ENCODE measurements at places on chromosomes 1 and 21.

DNA sequence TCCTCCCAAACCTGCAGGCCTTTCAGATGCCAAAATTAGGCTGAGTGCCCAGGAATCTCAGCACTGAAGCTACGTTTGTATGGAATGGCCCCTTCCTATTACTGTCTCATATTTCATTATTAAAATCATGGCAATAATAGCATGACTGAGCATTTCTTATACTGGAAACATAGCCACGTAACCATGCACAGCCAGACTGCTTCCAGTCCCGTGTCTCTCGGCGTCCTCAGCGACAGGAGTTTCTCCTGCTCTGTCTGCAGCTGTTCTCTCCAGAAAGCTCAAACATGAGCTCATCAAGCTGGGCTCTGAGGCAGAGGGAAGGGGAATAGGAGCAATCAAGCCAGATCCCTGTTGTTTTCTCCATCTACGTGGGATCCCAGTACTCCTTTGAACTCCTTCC lies 104.0 kb downstream of the CDC7 start:
- no peak for DNase-seq

DNA sequence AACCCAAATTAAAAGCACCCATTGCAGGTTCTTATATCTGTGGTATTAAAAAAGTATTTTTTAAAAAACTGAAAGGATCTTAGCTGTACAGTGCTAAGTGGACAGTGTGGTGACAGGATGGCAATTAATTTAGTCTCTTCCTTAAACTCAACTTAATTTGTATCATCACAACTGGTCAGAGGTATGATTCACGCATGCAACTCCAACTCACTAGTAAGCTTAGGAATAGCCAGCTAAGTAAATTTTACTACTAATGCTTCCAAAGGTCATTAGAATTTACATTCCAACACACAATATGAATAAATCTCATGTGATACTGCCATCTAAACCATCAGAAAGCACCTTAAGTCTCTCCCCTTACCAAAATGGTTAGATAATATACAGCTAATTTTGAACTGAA lies 35.4 kb downstream of the ENAH start:
- no peak for DNase-seq

- peak; percentile 78 for DNase-seq
These were observed 102.0 kb downstream of the BEND5 start for GRCh38 chr1:48674641-48675040.

GRCh38 chr1:182198006-182198605 lies 136.6 kb upstream of the ZNF648 start:
- DNase-seq: no peak

- DNase-seq: no peak
These were observed 3.3 kb downstream of the VWA1 start for GRCh38 chr1:1438531-1439381.

DNA sequence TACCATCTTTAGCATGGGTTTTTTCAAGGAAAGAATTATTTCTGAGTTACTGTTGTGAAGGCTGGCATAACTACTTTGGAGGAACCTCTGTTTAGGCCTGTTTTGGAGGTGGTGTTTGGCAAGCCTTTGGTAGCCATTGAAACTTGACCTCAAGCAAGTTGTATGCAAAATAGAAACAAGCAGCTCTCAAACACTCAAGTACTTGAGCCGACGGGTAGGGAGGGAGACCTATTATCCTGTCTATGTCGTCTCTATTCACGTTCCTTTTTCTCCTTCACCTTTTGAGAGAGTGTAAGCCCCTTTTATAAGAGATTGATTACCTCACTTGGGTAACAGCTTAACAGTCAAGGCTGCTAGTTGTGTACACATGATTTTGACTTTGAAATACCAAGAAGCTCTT lies 878.3 kb upstream of the CXADR start:
- no peak for DNase-seq

GRCh38 chr1:27509127-27510080 lies 19.4 kb upstream of the WASF2 start:
- DNase-seq: no peak

DNA sequence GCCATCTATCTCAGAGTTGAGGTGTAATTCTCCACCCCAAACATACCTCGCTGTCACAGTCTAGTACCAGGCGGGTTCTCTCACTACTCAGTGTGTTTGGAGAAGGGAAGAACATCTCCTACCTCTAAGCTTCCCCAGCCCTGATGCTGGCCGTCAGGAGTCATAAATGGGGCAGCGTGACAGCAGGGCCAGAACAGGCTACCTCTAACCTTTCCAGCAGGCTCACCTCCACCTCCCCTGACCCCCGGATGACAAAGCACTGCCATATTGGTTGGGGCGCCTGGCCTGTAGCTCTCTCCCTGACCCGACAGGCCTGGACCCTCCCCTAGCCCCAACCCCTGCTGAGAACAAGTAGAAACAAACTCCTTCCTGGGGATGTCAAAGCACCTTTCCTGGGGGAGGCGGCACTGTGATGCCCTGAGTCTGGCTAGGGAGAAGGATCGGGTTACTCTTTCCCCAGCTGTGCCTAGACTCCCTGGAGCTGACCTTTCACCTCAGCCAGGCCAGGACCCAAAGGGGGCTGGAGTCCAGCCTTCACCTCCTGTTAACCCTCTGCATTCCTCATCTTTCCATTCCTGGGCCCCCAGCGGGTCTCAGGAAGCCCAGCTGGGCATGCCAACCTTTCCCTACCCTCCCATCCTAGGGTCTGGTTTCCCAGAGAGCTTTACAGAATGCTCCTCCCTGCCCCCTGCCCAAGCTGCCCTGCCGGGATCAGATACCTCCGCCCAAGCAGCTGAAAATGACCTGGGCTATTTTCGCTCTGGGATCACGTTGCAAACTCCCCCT lies 34.2 kb downstream of the AHDC1 start:
- no peak for DNase-seq

DNA sequence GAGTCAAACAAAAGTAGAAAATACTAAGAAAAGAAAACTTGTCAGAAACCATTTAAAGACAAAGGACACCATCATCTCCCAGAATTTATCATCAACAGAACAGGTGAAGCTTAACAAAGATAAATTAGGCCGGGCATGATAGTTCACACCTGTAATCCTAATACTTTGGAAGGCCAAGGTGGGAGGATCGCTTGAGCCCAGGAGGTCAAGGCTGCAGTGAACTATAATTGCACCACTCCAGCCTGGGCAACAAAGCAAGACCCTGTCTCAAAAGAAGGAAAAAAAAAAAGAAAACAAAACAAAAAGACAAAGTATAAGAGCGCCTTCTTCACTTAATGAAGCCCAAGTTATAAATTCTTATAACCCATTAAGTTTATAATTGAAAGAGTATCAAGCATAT lies 25.6 kb downstream of the RERE start:
- no peak for DNase-seq

DNA sequence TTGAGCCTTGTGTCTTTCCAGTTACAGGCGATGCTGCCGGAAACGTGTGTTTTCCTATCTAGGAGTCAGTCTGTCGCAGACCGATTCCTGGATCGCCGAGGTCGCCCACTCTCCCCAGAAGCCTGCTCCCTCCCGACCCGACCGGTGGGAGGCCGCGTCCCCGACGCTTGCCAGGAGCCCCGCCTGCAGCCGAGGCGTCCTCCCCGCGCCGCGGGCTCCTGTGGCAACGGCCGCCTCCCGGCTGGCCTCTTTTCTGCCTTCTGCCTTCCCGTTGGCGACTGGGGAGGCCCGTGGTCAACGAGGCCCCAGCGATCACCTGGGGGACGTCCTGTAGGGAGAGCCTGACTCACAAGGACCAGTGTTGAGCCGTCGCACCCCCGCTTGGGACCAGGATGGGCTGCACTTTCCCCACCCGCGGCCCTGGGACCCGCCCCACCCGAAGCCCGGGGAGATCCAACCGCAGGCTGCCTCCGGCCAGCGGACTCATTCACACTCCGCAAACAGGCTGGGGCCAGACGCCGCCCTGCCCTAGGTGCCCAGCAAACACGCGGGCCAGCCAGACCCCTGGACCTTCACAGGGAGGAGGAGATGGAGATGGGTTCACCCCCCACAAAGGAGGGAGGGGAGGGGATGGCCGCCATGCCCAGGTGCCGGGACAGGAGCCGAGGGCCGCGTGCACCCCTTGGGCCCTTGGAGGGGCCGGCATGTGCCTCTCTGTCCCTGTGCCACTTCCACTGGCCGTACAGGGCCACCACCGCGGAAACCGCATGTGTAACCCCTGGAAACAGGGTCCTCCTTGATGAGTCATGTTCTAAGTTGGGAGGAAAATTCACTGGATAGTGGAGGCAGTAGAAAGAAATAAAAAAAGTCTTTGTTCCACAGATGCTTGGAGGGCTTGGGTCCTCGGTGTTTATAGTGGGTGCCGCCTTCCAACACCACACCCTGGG lies 7.2 kb upstream of the COL6A1 start:
- DNase-seq: peak; percentile 28

DNA sequence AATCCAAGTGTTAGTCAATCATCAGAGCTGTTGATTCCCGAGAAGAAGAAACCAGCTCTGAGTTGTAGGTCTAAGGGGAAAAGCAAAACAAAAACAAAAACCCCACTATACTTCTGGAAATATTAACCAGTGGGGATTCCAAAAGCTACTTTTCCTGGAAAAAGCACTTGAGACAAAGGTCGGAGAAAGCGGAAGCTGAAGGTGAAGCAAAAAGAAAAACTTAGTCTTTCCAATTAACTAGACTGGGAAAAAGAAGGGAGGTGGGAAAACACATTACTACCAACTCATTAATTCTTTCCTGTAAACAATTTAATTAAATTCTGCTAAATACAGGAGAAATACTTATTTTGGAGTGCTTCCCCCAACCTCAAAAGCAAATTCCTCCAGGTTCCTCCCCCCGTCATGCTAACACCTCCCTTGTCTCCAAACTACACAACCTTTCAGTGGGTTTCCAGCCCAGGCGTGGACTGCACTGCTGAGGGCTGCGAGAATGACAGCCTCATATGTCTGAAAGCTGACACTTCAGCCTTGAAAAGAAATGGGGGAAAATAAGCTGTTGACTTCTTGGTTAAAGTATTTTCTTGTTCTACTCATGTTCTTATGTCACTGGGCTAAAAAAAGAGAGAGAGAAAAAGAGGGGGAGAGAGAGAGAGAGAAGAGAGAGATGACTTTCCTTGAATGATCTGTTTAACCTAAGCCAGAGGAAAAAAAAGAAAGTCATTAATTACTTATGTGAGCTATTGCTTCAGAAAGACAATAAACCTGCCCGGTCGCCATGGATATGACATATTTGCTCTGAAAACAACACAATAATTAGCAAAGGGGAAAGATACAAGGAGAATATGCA lies 5.1 kb downstream of the CASZ1 start:
- no peak for DNase-seq

DNA sequence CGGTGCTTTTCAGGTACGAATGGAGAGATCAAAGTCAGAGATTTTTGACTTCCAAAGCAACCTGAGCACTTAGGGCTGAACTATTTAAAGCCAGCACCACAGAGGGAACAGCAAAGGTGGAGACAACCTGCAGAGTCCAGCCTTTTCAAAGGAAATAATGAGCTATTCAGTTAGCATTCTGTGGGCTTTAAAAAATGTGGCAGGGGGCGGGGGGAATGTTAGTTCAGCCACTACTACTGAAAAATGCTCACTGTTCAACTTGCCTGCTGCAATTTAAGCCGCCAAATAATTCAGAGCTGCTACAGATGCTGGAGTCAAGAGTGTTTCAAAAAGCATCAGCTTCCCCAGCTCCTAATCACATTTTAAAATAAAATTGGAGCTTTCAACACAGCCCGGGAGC lies 473.3 kb upstream of the PLXNA2 start:
- no peak for DNase-seq

GRCh38 chr1:116990612-116991151 lies 10.9 kb upstream of the CD101 start:
- DNase-seq: peak; percentile 97

DNA sequence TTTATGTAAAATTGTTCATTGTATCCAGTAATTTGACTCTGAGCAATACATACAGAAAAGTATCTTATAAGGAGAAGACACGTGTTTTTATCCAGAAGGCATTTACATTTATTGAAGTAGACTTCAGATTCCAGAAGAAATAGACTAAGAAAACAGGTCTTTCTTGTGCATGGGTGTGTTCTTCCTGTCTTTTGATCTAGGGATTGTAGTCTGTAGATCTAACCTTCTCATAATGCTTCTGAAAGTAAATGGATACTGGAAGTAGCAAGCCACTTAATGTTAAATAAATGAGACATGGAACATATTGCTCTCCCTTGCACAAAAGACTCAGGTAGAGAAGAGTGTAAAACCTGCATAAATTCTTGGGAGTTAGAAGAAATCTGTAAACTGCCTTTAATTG lies 853.2 kb upstream of the B3GALT2 start:
- no peak for DNase-seq

- DNase-seq: no peak
These were observed 10.0 kb upstream of the EPHA8 start for GRCh38 chr1:22553104-22553880.

GRCh38 chr1:75710832-75711231 lies 13.7 kb upstream of the ACADM start:
- DNase-seq: no peak

DNA sequence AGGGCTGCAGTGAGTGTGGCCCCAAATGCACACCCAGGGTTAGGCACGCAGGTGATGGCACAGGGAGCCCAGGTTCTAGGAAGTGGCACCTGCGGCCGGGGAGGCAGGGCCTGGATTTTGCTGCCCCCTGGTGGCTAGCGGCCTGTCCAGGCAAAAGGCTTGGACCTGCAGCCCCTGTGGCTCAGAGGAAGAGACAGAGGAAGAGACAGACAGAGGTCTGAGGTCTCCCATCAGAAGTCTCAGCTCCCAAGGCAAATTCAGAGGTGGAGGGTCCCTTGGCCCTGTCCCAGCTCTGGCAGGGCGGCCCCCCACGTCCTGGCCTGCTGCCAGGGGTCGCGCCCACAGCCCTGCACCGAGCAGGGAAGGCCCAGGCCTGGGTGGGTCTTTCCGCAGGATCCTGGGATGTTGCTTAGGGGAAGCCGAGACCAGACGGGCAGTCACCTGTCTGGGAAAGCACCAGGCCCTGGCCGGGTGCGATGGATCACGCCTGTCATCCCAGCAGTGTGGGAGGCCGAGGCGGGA lies 8.0 kb upstream of the TNFRSF14 start:
- peak; percentile 64 for DNase-seq

DNA sequence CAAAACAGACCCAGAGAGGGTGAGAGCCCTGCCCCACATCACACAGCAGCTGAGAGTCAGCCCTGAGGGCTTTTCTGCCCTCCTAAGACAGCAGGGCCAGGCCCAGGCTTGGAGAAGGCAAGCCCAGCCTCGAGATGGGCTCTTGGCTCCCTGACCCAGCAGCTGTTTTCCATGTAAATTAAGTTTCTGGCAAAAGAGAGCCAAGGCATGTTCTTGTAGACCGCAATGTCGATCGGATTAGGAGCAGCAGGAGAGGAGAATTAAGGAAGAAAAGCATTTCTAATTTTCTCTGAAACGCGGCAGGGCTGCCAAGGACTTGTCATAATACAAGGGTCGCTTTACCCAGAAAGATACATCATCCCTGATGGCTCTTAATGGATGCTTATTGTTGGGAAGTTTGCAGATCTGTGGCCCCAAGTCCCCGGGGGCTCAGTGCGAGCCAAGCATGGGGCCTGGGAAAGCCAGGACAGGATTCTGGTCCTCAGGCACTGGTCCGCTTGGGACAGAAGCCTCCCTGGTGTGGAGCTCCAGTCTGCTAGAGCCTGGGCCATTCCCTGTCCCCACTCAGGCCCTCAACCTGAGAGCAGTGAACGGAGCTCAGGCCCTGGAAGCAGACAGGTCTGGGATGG lies 62.8 kb downstream of the DMRTB1 start:
- no peak for DNase-seq
